ENCODE measurements at places on chromosomes 16 and 17.

DNA sequence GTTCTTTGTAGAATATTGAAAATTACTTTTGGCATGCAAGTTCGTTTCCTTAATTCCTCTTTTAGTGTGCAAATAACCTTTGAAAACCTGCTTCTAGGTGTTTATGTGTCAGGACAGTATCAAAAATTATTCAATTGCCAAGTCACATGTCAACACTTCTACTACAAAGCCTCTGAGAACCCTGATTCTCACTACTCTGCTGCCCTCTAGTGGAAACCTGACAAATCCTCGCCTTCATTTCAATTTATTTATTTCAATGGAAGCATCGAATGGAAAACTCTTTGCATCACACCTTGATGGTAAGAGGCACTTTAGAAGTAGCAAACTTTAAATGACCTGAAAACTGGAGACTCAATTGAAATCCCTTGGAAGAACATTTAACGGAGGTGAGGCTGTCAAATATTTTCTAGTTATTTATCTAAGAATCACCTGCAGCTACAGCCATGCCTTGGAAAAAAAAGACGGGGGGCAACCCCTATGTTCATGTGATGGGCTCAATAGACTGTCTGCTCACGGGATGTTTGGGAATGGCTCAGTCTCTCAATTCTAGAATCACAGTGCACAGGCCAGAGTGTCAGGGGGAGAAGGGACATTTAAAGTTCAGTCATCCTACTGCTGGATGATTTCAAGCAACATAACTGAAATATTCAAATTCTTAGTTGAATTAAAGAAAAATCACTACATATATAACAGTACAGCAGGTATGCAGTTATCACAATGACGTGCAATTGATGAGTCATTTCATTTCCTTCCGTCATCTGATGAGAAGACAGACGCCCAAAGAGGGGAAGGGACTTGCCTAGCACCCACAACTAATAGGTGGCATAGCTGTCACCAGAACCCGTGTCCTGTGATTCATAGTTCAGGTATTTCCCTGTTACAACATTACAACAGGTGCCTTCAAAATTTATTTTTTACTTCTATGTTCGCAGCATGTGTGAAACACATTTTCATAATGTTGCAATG lies 563.9 kb downstream of the TOX3 start:
- no peak for DNase-seq

GRCh38 chr17:77394540-77395295 lies 253.9 kb downstream of the SEC14L1 start:
- DNase-seq = no peak

GRCh38 chr17:15966183-15966878 lies 21.4 kb downstream of the ADORA2B start:
- DNase-seq = no peak

DNA sequence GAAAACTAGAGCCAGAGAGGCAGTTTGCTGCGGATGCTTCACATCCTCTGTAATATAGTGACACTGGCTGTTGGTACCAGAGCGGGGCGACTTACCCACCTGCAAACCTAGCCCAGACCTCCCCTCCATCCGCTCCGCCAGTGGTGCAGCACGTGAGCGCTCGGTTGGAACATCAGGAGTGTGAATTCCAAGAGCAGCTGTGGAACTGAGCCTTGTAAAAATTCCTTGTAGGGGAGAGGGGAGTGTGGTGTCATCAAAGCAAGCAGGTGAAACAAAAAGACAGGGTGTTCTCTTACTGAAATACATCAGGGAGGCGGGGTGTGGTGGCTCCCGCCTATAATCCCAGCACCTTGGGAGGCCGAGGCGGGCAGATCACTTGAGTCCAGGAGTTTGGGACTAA lies 51.3 kb downstream of the CCDC42 start:
- no peak for DNase-seq

DNA sequence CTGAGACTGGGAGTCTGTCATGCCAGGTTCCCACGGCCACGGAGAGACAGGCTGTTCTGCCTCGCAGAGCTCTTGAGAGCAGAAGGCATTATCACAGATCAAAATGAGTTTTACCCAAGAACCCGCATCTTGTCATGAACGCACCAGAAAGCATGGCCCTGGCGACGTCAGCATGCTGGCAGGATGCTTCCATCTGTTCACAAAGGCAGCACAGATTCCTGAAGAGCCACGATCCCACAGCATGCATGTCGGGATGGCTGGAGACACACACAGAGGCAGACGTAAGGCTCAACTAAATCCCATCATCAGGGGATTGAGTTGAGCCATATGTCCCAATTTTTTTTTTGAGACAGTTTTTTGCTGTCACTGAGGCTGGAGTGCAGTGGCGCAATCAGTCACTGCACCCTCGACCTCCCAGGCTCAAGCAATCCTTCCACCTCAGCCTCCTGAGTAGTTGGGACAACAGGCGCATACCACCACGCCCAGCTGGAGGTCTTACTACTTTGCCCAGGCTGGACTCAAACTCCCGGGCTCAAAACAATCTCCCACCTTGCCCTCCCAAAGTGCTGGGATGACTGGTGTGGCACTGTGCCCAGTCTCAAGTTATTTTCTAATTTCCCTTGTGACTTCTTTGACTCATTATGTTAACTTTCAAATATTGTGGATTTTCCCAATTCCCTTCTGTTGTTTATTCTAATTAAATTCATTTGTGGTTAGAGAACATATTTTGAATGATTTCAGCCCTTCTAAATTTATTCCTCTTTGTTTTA lies 11.1 kb downstream of the FANCA start:
- DNase-seq = no peak

DNA sequence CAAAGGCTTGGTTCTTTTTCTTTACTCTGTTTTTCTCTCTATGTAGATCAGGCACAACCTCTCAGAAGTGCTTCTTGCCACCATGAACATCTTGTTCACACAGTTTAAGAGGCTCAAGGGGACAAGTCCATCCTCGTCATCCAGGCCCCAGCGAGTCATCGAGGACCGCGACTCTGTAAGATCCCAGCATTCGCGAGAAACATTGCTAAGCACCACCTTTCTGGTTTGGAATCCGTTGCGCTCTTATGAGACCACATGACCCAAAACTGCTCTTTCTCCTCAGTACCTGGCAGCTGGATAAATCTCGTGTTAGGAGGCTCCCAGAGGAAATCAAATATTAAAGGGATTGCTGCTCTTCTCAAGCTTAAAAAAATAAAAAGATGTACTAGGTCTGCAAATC lies 23.3 kb upstream of the SLC12A3 start:
- no peak for DNase-seq

- DNase-seq = no peak
Measured at GRCh38 chr17:31690151-31690551, 168.9 kb downstream of the COPRS start.

GRCh38 chr17:68011199-68011665 lies 15.0 kb upstream of the C17orf58 start:
- DNase-seq = peak; percentile 43

DNA sequence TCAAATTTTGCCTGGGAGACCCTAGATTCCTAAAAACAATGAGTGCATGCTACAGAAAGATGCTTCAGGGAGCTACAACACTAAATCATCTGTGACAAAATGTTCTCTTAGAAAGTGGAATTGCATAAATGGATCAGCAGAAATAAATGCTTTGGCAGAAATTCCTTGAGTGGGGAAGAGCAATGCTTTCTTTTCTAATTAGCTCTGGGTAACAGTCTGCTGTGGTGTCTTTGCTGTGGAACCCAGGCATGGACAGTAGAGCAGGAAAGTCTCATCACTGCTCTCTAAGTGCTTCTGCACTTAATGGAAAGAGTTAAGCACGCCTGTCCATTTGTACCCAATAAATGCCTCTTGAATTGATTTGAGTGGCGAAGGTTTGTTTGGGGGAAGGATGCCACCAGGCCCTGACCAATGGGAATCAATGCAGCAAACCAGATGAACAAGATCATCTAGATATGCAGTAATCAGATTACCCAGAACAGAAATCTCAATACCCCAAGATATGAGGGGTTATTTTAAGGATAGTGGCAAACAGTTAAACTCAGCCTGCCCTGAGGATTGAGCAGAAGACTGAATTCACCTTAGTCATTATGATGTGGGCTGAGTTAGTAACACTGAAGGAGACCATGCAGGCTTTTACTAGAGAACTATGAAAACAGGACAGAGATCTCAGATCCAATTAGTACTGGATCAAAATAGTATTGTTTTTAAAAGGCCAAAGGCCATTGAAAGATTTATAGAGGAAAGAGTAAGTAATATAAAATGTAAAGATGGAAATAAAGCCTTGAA lies 13.6 kb downstream of the HLF start:
- no peak for DNase-seq

DNA sequence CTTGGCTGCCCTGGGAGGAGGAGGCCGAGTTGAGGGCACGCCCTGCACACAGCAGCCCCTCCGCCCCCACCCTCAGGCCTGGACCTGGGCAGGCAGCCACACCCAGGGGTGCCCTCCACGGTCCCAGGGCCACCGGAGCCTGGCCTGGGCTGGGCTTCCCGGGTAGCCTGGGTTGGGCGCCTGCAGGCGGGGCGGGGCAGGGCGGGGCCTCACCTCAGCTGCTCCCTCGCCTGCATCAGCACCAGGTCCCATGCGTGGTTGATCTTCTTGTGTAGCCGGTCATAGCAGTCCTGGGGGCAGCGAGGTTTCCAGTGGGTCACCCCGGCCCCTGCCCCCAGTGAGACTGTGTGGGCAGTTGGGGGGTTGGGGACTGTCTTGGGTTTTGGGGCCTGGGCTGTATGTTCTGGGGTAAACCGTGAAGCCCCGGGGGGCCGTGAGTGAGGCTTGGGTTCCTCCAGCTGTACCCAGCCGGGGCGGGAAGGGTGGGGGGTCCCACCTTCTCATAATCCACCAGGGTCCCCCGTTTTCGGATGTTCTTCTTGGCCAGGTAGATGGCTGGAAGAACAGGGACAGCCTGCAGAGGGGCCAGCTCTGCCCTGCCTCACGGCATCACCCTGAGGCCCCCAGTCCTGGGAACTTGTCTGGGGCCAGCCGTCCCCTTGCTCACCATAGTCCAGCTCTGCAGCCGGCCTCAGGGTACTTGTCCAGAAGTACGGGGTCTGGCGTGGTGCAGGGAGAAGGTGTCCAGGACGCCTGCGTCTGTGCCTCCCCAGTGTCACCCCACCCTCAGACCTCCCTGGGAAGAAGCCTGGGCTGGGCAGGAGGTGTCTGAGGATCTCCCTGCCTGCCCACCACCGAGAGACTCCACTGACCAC lies 2.0 kb downstream of the RGS11 start:
- DNase-seq = no peak

GRCh38 chr17:63675607-63676546 lies 24.0 kb downstream of the LIMD2 start:
- DNase-seq = no peak

- DNase-seq = no peak
Measured at GRCh38 chr16:2952679-2953078, 11.4 kb upstream of the KREMEN2 start.

- DNase-seq = no peak
Measured at GRCh38 chr16:79873825-79874224, 273.3 kb upstream of the MAF start.

GRCh38 chr17:76276069-76276431 lies 10.9 kb downstream of the UBALD2 start:
- DNase-seq = no peak

DNA sequence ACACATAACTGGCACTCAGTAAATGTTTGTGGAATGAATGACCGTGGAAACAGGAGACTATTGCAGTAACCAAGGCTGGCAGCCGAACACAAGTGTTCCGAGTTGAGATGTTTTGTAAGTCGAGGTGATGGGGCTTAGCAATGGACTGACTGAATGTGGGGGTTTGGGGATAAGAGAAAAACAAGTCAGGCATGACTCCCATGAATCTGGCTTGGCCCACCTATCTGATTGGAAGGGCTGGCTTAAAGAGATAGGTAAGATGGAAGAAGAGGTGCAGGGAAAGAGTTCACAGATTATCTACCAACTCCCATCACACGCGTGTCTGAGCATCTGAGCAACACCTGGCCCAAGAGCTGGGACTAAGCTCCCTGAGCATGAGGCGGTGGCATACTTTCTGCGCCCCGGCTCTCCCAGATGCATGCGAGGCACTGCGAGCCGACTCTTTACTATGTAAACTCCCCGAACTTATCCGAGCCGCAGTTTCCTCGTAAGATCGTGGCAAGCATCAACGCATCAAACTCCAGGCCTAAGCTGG lies 539 bp downstream of the IFT20 start:
- DNase-seq = no peak

DNA sequence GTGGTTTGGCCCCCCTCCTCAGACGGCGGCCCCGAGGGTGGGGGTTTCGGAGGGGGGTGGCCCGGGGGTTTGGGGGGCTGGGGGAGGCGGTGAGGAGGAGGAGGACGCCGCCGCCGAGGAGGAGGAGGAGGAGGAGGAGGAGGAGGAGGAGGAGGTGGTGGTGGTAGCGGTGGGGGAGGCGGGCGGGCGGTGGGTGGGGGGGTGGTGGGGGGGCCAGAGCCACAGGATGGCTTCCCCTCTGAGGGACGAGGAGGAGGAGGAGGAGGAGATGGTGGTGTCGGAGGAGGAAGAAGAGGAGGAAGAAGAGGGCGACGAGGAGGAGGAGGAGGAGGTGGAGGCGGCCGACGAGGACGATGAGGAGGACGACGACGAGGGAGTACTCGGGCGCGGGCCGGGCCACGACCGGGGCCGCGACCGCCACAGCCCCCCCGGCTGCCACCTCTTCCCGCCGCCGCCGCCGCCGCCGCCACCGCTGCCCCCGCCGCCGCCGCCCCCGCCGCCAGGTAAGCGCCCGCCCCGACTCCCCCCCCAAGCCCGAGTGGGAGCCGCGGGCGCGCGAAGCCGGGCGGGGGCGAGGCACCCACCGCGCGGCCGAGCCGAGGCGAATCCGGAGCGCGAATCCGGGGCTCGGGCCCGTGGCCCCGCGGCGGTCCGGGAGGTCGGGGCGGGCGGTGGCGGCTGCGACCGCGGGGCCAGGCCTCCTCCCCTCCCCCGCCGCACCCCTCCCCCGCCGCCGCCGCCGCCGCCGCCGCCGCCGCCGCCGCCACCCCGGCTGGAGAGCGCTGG lies 3.8 kb upstream of the CHD3 start:
- DNase-seq = peak; percentile 31

DNA sequence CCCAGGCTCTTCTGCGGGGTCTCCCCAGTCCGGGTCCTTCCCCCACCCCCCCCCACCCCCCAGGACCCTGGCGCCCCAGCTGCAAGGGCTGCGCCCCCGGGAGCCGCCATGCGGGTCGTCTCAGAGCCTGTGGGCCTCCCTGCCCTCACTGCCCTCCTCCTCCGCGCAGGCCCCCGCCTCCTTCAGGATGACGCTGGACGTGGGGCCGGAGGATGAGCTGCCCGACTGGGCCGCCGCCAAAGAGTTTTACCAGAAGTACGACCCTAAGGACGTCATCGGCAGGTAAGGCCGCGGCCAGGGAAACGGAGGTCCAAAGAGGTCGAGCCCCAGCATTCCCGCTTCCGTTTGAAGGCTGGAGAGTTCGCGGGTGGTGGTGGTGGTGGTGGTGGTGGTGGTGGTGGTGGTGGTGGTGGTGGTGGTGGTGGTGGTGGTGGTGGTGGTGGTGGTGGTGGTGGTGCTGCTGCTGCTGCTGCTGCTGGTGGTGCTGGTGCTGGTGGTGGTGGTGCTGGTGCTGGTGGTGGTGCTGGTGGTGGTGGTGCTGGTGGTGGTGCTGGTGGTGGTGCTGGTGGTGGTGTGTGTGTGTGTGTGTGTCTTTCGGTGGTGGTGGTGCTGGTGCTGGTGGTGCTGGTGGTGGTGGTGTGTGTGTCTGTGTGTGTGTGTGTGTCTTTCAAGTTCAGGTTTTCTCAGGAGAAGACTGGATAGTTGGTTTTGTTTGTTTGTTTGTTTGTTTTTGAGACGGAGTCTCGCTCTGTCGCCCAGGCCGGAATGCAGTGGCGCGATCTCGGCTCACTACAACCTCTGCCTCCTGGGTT lies 615 bp downstream of the PHKG2 start:
- no peak for DNase-seq
